A673 (cell line): ENCODE measurements at places on chromosomes 2 and 18.

DNA sequence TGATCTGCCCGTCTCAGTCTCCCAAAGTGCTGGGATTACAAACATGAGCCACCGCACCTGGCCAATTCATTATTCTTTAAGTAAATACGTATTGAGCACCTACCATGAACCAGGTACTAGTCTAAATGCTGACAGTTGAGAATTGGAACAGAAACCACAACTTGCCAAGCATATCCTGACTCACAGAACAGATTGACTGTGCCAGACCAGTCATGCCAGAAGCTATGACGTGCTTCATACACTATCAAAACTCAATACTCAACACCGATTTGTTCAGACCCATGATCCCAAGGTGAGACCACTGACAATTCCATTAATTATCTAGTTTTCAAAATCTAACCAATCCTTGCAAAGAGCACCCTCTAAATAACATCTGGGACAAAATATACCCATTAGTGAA, 148.6 kb downstream of the B3GNT2 start:
- DNase-seq: no peak

DNA sequence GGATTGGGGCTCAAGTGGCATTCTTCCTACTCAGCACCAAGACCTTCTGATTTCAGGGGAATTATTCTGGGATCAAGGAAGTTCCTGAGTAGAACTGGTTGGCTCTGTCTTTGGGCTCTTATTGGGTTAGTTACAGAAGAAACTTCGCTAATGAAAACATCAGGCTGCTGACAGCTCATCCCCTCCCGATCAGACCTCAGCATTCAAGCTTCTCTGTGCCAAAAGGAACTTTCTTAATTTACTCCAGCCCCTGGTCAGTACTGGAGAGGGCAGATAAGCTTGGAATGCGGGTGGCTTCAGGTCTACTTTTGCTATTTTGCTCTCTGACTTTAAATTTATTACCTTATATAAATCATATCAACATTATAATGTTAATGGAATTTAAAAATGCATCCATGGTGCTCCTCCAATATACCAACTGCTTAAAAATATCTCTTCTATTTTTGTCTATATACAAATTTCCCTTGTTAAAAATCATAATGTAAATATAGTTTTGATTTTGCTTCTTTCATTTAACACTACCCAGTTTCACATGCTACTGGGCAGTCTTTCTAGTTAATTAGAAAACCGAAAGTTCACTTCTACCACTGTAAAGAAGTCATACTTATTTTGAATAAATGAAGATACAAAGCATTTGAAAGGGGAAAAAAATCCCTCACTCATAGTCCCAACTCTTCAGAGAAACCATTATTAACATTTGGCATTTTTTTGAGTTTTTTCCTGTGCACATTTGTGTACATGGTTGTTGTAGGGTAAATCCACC, 34.4 kb downstream of the PCARE start:
- DNase-seq: no peak

- no peak for DNase-seq
These were observed 5.9 kb upstream of the DLX1 start for GRCh38 chr2:172079416-172079815.

GRCh38 chr2:70143314-70144150, 47.3 kb downstream of the C2orf42 start:
- DNase-seq: peak; percentile 30

DNA sequence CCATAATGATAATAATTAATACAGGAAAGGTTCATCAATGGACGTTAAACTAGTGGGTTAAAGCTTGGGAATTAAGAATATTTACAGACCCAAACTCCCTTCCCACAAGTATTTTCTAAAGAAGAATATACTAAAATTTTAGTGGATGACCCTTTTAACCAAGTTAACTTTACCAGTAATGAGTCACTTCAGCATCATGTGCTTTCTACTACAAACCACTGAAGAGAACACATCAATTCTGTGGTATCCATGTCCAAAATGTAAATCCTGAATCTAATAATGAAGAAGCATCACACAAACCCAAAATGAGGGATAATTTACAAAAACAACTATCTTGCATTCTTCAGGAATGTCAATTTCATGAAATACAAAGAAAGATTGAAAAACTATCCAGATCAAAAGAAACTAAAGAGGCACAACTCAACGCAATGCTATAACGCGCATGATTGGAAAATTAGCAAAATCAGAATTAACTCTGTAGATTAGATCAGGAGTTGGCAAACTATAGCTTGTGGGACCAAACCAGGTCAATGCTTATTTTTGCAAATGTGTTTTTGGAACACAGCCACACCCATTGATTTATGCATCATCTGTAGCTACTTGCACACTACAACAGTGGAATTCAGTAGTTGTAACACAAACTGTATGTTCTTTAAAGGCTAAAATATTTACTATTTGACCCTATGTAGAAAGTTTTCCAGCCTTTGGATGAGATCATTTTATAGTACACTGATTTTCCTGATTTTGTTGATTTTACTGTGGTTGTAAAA, 27.5 kb downstream of the COPS8 start:
- DNase-seq: no peak

GRCh38 chr2:79887747-79888374, 375.0 kb downstream of the CTNNA2 start:
- DNase-seq: peak; percentile 73

DNA sequence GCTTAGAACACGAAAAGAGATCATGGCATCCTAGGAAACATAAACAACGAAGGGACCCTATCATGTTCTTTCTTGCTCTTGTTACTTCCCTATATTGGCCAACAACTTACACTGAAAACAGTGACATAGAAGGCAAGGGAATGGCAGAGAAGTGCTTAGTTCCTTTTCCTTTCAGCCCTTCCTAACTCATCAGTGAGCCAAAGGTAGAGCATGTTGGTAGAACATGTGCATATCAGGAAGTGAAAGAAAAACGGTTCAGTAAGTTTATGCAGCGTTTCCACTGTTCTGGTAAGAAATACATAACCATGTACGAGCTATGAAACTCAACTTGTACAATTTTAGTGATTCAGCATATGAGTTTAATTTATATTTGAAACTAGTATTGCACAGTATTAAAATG, 21.7 kb downstream of the AKAIN1 start:
- DNase-seq: no peak

DNA sequence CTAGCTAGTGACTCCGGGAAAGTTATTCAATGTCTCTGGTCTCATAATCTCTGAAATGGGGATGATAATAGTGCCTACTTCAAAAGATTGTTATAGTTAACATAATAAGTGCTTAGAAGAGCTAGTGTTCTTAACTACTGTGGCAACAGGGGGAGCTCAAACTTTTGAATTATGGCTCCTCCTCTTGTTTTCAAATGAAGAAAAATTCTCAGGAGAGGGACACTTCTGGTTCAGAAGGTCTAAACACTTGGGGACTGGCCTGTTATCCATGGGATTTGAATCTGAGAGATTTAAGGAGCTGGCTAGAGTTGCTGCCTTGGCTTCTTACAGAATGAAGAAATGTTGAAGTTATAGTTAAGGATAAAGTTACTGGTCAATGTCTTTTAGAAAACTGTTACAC, 92.2 kb upstream of the ITGB6 start:
- peak; percentile 47 for DNase-seq

DNA sequence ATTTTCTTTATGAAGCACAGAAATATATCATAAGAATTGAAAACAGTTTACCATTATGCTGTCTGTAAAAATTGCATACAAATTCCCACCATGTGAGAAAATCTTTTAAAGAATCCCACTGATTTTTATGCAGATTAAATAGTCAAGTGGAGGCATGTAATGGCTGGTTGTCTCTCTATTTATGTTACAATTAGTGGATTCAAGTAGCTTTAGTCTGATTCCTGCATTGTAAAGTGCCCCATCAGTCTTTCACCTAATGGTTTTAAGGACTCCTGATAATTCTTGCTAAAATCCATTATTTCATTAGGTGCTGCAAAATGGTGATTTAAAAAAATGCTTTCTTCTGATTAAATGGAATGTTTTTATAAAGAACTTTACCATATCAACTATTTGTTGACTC, 148.4 kb upstream of the MYO3B start:
- no peak for DNase-seq

DNA sequence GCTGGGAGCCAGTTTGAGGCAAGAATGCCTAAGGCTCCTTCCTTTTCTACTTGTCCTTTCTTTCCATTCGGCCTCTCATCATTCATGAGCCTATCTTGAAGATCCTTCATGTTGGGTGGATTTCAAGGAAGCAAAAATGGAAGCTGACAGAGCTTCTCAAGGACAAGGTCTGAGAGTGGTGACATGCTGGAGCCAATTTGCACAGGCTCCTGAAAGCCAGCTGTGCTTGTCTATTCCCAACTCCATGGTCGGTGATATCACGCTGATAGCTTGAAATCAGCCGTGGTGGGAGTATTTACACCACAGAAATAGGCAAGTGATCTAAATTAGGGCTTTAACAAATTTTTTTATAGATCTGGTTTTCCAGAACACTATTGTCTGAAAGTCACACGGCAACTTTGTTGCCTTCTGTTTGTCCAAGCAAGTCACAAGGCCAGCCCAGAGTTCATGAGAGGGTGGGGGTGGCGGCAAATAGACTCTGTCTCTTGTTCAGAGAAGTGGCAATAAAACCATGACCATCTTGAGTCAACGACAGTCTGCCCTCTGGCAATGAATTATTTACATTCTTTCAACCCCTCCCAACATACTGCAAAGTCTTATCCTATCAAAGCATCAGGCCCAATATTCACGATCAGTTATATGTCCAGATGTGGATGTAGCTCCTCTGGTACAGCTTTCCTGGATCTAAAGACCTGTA, 49.9 kb upstream of the SLC35F5 start:
- DNase-seq: no peak

GRCh38 chr2:20868377-20868776, 45.5 kb upstream of the LDAH start:
- no peak for DNase-seq

DNA sequence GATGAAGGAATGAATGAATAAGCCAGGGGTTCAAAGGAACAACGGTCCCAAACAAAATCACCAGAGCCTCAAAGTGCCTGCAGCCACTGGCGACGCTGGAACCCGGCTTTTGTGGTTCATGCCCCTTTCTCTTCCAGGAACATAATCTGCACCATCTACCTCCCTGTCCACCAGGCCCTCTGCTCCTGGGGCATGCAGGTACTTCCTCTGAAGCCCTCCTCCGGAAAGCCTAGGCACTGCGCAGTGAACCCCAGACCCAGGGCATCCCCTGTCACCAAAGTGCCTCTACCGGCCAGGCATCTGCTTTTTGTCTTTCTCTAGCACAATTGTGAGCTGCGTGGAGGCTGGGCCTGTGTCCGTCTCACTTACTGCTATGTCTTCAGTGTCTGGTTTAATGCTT, 98.6 kb upstream of the TMEM200C start:
- no peak for DNase-seq
